Stimulated activated CD8-positive, alpha-beta memory T cell treated with anti-CD3 and anti-CD28 coated beads, Interleukin-4, amount 100 ng/mL, for 1 hour (primary cell): ENCODE measurements at places on chromosomes 12 and 14.

DNA sequence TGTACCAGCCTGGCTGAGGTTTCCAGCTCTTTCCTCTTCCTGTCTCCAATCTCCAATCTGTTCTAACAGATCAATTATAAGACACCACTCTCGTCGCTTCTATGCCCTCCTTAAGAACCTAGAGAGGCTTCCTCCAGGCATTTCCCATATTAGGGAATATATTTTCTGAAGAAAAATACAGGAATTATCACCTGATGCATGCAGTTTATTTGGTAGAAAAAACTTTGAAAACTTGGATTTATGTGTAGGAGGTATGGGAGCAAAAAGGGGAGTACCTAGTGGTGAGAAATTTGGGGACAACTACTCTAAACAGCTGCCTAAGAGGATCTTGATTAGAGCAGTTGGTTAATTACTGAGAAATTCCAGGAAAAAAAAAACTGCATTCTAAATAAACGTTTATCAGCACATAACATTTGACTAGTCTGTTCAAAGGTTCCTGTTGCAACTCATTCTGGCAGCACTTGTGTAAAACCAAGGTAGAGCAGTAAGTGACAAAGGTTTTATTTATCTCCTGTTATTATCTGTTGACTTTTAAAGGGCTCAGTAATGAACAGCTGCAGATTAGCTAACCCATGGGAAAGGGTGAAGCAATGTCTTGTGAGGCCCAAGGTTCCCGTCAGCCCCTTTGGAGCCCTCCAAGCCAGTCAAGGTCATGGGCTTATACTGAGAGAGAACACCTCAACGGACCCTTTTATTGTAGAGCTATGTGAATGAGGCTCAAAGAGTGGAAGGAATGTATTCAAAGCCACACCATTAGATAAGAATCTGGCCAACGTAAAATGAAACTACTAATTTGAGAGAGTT lies 36.4 kb upstream of the NR1H4 start:
- no peak for DNase-seq

DNA sequence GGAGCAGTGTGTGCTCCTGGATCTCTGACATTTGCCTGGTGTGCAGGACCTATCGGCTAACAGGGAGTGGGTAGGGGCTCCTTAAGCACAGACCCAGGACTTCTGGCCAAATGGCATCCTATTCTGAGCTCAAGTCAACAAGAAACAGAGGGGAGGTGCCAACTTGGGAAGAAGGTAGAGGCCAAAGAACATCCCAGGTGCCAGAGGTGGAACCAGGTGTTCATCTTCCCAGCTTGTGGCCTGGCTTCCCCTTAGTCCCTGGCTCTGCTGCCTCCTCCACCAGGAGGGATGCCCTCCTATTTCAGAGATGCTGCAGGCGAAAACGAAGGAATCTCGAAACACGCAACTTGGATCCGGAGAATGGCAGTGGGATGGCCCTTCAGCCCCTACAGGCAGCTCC lies 6.2 kb downstream of the SLC39A5 start:
- no peak for DNase-seq

GRCh38 chr14:100895411-100895810 lies 8.1 kb downstream of the RTL1 start:
- no peak for DNase-seq

- DNase-seq: no peak
Observed at GRCh38 chr14:105385322-105385637, 13.1 kb upstream of the TEX22 start.

GRCh38 chr12:49027846-49028555 lies 9.4 kb upstream of the PRKAG1 start:
- no peak for DNase-seq
